ENCODE measurements at places on chromosomes 3 and 15. TPM values are rescaled to one million over a fixed set of nuclear protein-coding genes. Genes with fewer than 3 reads are reported as not detected.

The ITIH3 gene
- not detected for polyA plus RNA-seq

The ERICH6 gene
- polyA plus RNA-seq = not detected

The SHC4 gene
- polyA plus RNA-seq = not detected

The LXN gene
- polyA plus RNA-seq = 27.5 TPM

The CFAP100 gene
- not detected for polyA plus RNA-seq

The TRIM69 gene
- polyA plus RNA-seq = 25.8 TPM

The ATP10A gene
- polyA plus RNA-seq = 11.2 TPM

The CPNE9 gene
- not detected for polyA plus RNA-seq

The TEX55 gene
- not detected for polyA plus RNA-seq

The C3orf20 gene
- not detected for polyA plus RNA-seq

The BSN gene
- polyA plus RNA-seq = 0.01 TPM

The NANOGP8 gene
- polyA plus RNA-seq = not detected

GRCh38 chr3:134609821-134610431, 40.9 kb downstream of the KY start:
- no peak for DNase-seq

- DNase-seq = no peak
These were observed 57.4 kb upstream of the PPARG start for GRCh38 chr3:12231431-12231830.

GRCh38 chr3:28322464-28322863, 26.1 kb upstream of the ZCWPW2 start:
- DNase-seq = no peak

DNA sequence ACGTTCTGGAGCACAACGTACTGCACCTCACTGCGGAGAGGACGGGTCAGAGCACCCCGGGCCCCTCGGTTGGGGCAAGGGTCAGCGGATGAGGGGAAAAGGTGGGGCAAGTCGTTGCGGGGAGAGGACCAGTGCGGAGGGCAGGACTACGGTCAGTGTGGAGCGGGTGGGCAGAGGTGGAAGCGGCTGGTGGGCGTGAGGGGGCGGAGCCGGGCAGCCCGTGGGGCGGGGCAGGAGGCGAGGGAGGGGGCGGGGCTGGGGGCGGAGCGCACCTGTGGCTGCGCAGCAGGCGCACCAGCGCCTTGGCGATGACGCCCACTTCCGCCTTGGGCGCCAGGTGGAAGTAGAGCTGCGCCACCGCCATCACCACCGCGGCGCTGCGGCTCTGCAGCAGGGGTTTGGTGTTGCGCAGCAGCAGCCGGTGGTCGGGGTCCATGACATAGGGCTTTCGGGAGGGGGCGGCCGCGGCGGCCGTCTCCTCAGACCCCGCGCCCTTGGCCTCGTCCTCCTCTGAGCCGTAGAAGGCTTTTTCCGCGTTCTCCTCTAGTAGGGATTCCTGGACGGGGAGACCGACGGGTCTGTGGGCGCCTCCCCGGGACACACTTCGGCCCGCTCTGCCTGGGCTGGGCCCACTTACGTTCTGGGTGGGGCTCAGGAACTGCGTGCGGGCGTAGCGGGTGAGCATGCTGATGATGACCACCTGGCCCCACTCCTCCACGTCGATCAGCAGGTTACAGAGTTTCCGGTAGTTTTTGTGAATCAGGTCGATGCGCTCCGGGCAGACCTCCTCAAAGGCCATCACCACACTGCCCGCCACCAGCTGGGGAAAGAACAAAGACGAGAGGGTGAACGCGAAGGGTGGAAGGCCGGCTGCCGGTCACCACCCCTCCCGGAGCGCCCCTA, 29.2 kb downstream of the AP3B2 start:
- DNase-seq = peak; percentile 85

GRCh38 chr3:159837725-159838124, 150.9 kb upstream of the IL12A start:
- no peak for DNase-seq

- no peak for DNase-seq
These were observed 32.2 kb downstream of the ATP10A start for GRCh38 chr15:25830844-25831451.

DNA sequence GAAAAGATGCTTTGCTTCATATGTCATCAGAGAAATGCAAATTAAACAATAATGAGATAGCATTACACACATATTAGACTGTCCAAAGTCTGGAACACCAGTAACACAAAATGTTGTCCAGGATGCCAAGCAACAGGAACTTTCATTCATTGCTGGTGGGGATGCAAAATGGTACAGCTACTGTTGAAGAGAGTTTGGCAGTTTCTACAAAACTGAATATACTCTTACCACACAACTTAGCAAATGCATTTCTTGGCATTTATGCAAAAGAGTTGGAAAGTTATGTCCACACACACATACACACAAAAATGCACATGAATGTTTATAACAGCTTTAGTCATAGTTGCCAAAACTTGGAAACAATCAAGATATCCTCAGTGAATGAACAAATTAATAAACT, 195.2 kb upstream of the MME start:
- DNase-seq = no peak

DNA sequence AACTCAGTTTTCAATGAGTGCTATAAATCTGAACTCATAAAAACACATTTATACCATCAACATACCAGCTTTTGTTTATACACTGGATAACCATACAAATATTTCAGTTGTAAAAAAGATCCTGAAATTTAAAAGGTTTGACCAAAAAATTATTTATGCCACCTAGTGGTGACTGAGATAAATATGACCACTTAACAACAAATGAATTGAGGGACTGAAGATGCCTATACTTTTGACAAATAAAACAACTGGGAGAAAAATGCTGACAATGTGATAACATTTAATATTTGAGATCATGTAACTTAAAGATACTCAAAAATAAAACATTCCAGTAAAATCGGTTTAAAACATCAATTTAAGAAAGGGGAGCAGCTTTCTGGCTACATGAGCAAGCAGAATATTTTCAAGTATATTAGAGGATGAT, 30.4 kb downstream of the ATG3 start:
- peak; percentile 35 for DNase-seq

All from CD4-positive, alpha-beta memory T cell (primary cell).